ENCODE measurements at places on chromosomes 11 and 22.

DNA sequence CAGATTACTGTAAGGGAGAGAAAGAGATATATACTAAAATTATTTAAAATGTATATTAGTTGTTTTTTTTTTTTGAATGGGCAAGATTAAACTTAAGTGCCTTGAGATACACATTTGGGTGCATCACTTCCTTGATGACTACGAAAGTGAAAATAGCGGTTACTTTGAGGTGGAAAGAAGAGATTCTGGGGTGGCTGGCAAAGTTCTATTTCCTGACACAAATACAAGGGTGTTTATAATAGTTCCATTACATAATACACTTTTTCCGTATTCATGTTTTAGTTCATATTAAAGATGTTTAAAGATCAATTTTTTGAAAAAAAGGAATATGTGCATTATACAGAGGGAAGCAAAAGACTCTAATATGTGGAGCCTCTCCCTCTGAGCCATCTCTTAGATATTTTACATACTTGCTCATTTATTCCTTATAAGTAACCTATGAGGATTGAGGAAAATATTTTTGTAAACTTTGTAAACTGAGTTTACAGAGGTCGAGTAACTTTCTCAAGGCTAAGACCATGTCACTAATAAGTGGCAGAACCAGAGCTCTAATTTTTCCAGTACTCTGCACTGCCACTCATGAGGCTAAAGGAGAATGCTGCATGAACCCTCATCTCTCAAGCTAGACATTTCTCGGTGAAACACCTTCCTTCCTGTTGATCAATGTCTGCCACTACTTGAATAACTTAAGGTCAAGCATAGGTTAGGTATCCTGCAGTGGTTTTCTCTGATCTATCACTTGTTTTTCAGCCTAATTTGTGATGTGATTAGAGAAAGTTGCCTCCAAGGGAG, 58.6 kb downstream of the DDIAS start:
- H3K4me3 ChIP-seq, result no peak overlapping the region
- no peaks in the 10 kb centered on the region for H3K27me3 ChIP-seq
- H3K36me3 ChIP-seq, result no peaks in the 10 kb centered on the region
- no peaks in the 10 kb centered on the region for H3K4me1 ChIP-seq

DNA sequence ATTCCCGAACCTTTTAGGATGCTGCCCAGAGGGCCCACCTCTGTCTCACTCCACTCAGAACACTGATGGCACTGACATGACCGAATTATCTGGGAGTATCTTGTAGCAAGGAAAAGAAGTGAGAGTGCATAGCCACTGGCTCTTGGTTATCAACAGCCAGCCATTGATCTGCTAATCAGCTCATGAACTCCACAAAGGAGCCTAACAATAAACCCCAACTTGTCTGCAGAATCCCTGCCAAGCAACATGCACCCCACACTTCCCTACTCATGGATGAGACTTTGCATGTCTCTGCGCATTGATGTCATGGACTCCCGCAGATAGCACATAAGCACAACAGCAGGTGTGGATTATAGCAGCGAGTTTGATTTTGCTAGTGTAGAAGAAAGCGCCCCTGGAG, 1538.9 kb upstream of the RAG2 start:
- H3K27ac ChIP-seq, result no peak overlapping the region
- DNase-seq, result no peak
- H3K4me3 ChIP-seq, result no peak overlapping the region
- no peaks in the 10 kb centered on the region for H3K36me3 ChIP-seq
- no peaks in the 10 kb centered on the region for H3K4me1 ChIP-seq

DNA sequence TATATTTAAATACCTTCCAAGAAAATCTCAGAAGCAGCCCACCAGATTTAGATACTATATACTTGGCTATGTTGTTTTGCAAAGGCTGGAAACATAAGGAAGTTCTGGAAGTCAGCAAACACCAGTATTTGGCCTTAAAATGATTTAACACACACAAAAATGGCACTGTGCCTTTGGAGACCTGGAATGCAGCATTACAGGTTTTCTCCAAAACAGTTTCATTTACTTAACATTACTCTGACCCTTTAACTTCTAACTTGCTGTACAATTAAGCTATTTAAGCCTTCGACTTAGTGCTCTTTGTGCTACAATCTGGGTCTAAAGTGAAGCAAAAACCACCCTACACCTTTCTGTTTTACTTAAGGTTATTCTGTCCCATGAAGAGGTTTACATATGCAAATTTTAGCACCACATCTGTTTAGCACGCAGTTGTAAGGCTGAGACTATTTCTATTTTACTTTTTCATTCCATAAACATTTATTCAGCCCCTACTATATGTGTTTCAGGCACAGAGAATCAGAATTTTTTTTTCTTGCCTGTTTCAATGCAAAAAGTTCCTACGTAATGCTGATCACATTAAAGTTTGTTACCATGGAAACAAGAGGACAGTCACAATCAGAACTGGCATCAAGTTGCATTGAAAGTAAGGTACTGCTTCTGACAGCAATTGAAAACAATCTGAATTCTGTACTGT, 70.3 kb downstream of the MAML2 start:
- no peaks in the 10 kb centered on the region for H3K27me3 ChIP-seq
- peaks cover 24% of the 10 kb centered on the region for H3K4me1 ChIP-seq
- no peaks in the 10 kb centered on the region for H3K36me3 ChIP-seq

DNA sequence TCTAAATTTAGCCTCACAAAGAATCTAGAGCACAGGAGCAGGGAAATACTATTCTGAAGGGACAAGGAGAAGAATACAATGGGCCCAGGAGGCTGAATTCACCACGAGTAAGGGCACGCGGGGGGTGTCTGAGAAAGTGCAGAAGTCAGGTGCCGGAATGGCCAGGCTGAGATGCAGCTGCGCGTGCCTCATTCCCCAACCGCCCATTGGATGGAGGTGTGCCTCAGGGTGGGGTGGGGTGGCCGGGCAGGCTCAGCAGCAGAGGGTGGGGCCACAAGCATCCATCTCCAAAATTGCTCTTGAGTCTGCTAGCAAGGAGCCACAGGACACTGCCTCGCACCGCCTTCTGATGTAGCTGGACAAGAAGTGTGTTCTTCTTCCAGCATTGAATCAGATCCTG, 387.0 kb downstream of the SHANK2 start:
- H3K27ac ChIP-seq, result no peak overlapping the region
- no peaks in the 10 kb centered on the region for H3K27me3 ChIP-seq
- no peak for DNase-seq
- no peak overlapping the region for H3K4me3 ChIP-seq
- H3K4me1 ChIP-seq, result no peaks in the 10 kb centered on the region

DNA sequence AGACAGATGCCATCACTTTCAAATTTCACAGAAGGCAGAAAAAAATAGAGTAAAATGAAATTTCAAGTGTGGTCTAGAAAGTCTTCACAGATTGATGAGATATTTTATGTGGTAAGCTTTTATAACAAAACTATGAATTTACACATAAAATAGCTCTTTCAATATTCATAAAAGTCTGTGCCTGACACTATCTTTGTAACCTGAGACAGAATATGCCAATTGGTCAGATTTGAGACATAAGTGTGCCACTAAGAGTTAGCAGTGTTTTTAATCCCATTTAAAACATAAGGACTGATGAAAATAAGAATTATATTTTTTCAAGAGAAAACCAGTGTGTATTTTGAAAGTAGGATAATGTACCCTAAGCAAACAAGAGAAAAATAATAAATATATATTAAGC, 769.5 kb upstream of the LUZP2 start:
- no peaks in the 10 kb centered on the region for H3K36me3 ChIP-seq
- no peaks in the 10 kb centered on the region for H3K4me1 ChIP-seq
- H3K27me3 ChIP-seq, result no peaks in the 10 kb centered on the region
- H3K27ac ChIP-seq, result no peak overlapping the region
- H3K4me3 ChIP-seq, result no peak overlapping the region

DNA sequence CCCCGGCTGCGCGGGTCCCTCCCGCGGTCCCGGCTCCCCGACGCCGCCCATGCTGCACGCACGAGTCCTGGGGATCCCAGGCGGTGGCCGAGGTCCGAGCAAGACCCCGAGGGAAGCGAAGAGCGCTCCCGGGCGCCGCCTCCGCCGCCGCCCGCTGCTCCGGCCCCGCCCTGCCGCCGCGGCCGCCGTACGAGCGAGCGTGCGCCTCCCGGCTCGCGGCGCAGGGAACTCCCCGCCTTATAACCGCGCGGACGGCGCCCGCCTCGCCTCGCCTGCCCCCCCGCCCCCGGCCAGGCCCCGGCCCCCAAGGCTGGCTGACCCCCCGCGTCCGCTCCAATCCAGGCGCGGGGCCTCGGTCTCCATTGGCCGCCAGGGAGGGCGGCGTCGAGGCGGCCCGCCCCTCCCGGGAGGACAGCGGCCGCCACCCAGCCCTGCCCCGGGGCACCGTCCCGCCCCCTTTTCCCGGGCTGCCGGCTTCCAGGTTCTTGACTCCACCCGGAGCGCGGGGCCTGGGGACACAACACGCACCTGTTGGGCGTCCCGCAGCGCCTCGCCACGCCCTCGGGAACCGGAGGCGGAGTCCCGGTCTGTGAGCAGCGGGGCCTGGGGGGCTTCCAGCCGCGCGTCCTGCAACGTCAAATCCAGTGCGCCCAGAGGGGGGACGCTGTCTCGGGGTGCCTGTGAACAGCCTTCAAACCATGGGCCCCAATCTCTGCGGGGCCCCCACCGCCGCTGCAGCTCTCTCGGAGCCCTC, at the start of gene FADS3:
TSS of gene FADS3 (minus strand) at position 215 of the 754 bp plus-strand sequence. CDS start at position 51, 164 bp downstream.
- no peak for DNase-seq
- no peaks in the 10 kb centered on the region for H3K27me3 ChIP-seq
- no peaks in the 10 kb centered on the region for H3K36me3 ChIP-seq
- H3K4me3 ChIP-seq, result peak within 1 kb of the TSS; percentile 78

DNA sequence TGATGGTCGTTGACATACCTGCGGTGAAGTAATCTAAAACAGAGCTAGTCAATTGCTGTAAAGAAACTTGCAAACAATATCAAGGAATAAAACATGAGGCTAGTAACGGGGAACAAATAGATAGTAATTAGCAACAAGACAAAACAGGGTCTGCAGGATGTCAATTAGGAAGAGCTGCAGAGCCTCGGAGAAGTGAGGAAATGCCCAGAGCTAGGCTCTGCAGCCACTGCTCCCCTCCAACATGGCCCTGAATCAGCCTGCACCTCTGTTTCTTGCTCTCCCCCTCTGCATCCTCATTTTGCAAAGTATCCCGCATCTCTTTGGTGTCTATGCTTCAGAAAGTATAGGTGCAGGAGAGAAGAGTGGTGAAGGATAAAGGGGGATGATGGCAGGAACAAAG, 507.4 kb upstream of the FAT3 start:
- no peak overlapping the region for H3K27ac ChIP-seq
- H3K27me3 ChIP-seq, result no peaks in the 10 kb centered on the region
- H3K36me3 ChIP-seq, result no peaks in the 10 kb centered on the region
- no peak for DNase-seq
- no peak overlapping the region for H3K4me3 ChIP-seq

DNA sequence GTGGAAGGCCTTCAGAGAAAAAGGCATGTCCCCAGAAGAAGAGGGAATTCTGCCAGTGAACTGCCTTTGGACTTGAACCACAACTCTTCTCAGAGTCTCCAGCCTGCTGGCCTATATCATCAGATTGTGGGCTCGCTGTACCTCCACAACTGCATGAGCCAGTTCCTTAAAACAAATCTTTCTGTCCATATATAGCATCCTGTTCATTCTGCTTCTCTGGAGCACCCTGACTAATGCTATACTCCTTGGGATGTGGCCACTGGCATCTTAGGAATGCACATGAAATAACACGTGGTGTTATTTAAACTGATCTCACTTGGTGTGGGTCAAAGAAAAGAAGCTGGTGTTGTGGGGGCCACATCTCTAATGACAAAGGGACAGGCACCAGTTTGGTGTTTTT, 58.3 kb upstream of the VSTM5 start:
- H3K27ac ChIP-seq, result no peak overlapping the region
- H3K36me3 ChIP-seq, result no peaks in the 10 kb centered on the region

GRCh38 chr11:30310623-30311022, 12.3 kb upstream of the ARL14EP start:
- no peak for DNase-seq
- H3K27ac ChIP-seq, result no peak overlapping the region
- no peaks in the 10 kb centered on the region for H3K4me1 ChIP-seq

DNA sequence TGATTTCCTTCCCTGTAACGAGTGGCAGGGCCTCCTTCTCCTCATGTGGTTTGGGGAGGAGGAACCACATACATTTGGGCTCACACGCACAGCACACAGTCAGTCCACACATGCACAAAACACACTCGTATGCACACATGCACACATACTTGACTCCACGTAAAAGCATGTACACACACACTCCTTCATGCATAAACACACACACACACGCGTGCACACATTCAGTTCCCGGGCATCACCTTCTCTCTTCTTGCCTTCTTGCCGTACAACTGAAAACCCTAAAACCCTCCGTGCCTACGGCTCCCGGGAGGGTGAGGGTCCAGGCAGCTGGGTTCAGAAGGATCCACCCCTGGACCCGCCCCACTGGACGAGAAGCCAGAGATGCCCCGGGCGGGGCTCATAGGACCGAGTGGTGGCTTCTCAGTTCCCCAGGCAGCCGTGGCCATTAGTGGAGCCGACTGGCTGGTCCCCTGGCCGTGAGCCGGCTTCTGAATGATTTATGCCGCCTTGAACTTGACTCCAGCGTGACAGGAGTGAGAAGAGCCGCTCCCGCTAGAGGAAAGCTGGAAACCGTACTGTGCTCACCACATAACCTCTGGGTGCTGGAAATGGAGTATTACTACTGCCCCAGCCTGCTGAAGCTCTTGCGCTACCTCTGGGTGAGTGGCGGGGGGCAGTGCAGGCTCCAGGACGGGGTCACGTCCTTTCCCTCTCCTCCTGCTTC, 117.4 kb downstream of the KIAA1671 start:
- H3K36me3 ChIP-seq, result no peaks in the 10 kb centered on the region
- no peak for DNase-seq
- H3K27me3 ChIP-seq, result no peaks in the 10 kb centered on the region
- H3K4me1 ChIP-seq, result peaks cover 12% of the 10 kb centered on the region
- peak overlapping the region; percentile 12 for H3K4me3 ChIP-seq
- H3K27ac ChIP-seq, result peak overlapping the region; percentile 29

DNA sequence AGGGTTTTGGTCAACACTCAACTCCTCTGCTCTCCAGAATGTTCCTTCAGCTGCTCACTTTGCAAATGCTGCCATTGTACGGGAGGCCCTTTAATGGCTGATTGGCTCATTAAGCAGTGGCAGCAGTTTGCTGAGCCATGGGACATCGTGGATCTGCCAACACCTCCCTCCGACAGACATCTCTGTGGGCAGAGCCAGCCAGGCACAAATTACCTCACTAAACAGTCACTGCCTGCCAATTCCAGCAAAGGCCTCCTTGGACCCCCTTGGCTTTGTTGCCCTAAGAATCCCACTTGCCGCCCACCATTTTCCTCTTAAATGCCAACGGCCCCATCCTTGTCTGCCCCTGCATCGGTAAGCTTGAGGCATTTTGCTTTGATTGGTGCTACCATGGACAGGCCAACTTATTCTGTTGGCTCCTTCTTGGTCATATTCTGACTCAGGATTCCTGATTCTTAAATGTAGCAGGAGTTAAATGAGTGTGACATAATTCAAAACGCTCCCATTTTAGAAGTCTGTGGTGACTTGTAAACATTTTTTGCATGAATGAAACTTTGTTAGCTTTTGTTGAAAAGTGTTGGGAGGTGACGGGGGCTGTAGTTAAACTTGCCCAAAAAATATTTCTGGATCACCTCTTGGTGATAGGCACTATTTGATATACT, 57.5 kb upstream of the LMO2 start:
- no peak for DNase-seq
- H3K4me1 ChIP-seq, result no peaks in the 10 kb centered on the region
- no peak overlapping the region for H3K4me3 ChIP-seq

- no peaks in the 10 kb centered on the region for H3K36me3 ChIP-seq
- H3K27ac ChIP-seq, result no peak overlapping the region
- H3K4me3 ChIP-seq, result no peak overlapping the region
- no peaks in the 10 kb centered on the region for H3K27me3 ChIP-seq
- DNase-seq, result peak; percentile 29
Measured at GRCh38 chr11:44992181-44992582, 41.5 kb upstream of the TP53I11 start.
